ENCODE measurements at places on chromosomes 6 and 20. TPM values are rescaled to one million over a fixed set of nuclear protein-coding genes. Genes with fewer than 3 reads are reported as not detected.

Gene AFDN
- 64.6 TPM for total RNA-seq

Gene OR12D3
- not detected for total RNA-seq

DNA sequence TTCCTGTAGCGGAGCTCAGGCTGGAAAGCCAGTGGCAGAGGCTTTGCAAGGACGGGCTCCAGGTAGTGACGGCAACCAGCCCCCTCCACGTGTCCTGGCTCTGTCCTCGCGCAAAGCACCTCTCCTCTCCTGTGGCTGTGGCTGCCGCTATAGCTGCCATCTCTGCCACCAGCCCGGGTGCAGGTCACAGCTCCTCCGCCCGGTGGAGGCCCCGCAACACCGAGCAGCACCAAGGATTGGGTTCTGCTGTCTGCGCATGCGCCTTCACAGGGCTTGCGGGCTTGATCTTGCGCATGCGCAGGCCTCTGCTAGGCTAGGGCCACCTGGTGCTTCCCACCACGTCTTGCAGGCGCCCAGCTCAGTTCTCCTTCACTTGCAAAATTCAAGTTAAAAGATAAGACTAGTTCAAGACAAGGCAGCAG lies 625.4 kb downstream of the QKI start:
- H3K27me3 ChIP-seq, result no peaks in the 10 kb centered on the region
- H3K27ac ChIP-seq, result no peak overlapping the region
- H3K4me3 ChIP-seq, result no peak overlapping the region
- H3K36me3 ChIP-seq, result no peaks in the 10 kb centered on the region
- H3K4me1 ChIP-seq, result no peaks in the 10 kb centered on the region

DNA sequence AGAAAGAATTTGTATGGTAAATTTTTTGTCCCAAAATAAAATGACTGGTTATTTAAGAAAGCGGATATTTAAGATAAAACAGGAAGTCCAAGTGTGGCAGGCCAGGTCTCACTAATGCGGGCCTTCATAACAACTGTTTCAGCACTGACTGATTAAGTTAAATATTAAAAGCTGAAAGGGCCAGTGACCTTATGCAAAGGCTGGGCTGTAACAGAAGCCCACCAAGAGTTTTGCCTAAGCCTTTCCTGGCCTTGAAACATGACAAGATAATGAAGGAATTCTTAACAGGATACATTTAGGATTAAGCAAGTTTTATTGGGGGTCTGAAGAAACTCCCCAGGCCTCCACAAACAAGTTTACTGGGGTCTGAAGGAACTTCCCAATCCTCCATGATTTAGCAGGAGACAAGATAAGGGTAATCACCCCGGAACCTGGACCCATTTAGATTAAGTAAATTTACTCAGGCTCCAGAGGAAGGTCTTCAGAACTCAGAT lies 36.3 kb downstream of the ZNF133 start:
- H3K27ac ChIP-seq, result no peak overlapping the region
- DNase-seq, result no peak
- H3K27me3 ChIP-seq, result no peaks in the 10 kb centered on the region

- DNase-seq, result no peak
- no peak overlapping the region for H3K4me3 ChIP-seq
- H3K4me1 ChIP-seq, result no peaks in the 10 kb centered on the region
- no peaks in the 10 kb centered on the region for H3K27me3 ChIP-seq
- no peaks in the 10 kb centered on the region for H3K36me3 ChIP-seq
- H3K27ac ChIP-seq, result no peak overlapping the region
These were observed 97.7 kb upstream of the HMGCLL1 start for GRCh38 chr6:55676736-55677135.

- no peak for DNase-seq
- no peak overlapping the region for H3K4me3 ChIP-seq
- H3K4me1 ChIP-seq, result no peaks in the 10 kb centered on the region
- no peaks in the 10 kb centered on the region for H3K27me3 ChIP-seq
- no peaks in the 10 kb centered on the region for H3K36me3 ChIP-seq
- H3K27ac ChIP-seq, result no peak overlapping the region
These were observed 37.4 kb downstream of the RCAN2 start for GRCh38 chr6:46453741-46454316.

DNA sequence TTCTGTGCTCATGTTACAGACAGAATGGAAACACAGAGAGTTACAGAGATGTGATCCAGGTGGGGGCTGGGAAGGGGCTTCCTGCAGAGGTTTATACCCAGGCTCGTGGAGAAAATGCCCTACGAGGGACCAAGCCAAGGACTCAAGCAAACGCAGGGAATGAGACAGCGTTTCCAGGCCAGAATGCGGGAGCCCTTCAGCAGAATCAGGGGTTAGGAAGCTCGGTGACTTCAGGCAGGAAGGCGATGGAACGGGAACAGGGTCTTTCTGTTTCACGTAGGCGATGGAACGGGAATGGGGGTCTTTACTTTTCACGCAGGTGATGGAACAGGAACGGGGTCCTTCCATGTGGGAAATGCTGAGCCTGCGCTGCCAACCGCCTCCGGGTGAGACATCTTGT lies 82.6 kb downstream of the THBS2 start:
- H3K4me3 ChIP-seq, result no peak overlapping the region
- H3K27ac ChIP-seq, result no peak overlapping the region
- H3K27me3 ChIP-seq, result no peaks in the 10 kb centered on the region
- no peaks in the 10 kb centered on the region for H3K36me3 ChIP-seq
- H3K4me1 ChIP-seq, result no peaks in the 10 kb centered on the region
- no peak for DNase-seq

Gene SDCBP2
- 2.8 TPM for total RNA-seq

Gene C20orf141
- not detected for total RNA-seq

GRCh38 chr6:20827798-20828197 lies 293.5 kb downstream of the CDKAL1 start:
- H3K4me1 ChIP-seq, result no peaks in the 10 kb centered on the region
- no peaks in the 10 kb centered on the region for H3K27me3 ChIP-seq
- DNase-seq, result no peak
- no peaks in the 10 kb centered on the region for H3K36me3 ChIP-seq
- no peak overlapping the region for H3K4me3 ChIP-seq

DNA sequence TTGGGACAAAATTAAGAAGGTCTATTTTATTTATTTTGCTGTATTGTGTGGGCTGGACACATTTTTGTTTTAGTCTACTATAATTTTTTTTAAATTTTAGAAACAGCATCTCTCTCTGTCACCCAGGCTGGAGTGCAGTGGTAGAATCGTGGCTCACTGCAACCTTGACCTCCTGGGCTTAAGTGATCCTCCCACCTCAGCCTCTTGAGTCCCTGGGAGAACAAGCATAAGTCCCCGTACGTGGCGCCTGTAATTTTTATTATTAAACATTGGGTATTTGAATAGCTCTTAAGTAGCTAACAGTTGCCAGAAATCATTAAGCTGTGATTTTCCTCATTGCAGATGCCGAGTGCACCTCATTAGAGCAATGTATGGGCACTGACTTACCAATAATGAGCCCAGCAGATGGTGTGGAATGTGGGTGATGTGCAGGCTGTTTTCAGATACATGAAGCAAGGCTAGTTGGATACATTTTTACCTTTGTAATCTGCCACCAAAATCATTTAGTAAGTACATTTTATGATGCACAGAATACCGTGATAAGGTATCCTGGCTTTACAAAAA lies 10.3 kb upstream of the MAS1 start:
- H3K27me3 ChIP-seq, result no peaks in the 10 kb centered on the region
- H3K36me3 ChIP-seq, result no peaks in the 10 kb centered on the region
- H3K4me3 ChIP-seq, result no peak overlapping the region

GRCh38 chr6:46612645-46613044 lies 40.0 kb downstream of the CYP39A1 start:
- H3K27me3 ChIP-seq, result no peaks in the 10 kb centered on the region
- H3K4me3 ChIP-seq, result no peak overlapping the region
- no peak for DNase-seq
- no peaks in the 10 kb centered on the region for H3K4me1 ChIP-seq
- no peak overlapping the region for H3K27ac ChIP-seq

Gene TNFRSF6B
- total RNA-seq, result not detected

Gene ZSCAN12
- total RNA-seq, result 3.8 TPM

Gene TAPBP
- total RNA-seq, result 41.0 TPM

Gene DSP
- 7.3 TPM for total RNA-seq

DNA sequence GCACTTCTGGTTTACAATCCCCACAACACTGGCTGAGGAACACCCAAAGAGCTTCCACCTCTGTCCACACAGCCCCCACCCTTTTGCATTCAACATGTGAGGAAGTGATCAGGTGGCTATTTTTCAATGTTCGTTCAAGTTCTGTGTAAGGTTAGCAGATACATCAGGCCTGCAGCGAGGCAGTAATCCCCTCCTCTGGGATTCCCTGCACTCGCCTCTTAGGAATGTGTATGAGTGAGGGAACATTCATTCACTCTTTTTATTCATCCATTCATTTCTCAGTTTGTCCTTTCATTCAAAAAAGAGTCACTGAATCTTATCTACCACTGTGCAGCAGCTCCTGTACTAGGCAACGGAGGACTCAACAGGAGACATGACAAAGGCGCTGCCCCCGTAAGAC lies 236.4 kb upstream of the PRDM1 start:
- DNase-seq, result no peak
- H3K36me3 ChIP-seq, result no peaks in the 10 kb centered on the region
- no peak overlapping the region for H3K27ac ChIP-seq
- H3K27me3 ChIP-seq, result no peaks in the 10 kb centered on the region
- H3K4me3 ChIP-seq, result no peak overlapping the region

GRCh38 chr6:146651482-146651863 lies 52.7 kb downstream of the ADGB start:
- no peaks in the 10 kb centered on the region for H3K4me1 ChIP-seq
- no peaks in the 10 kb centered on the region for H3K36me3 ChIP-seq
- no peak overlapping the region for H3K27ac ChIP-seq
- H3K27me3 ChIP-seq, result no peaks in the 10 kb centered on the region

- H3K36me3 ChIP-seq, result no peaks in the 10 kb centered on the region
- no peak overlapping the region for H3K27ac ChIP-seq
- H3K4me3 ChIP-seq, result no peak overlapping the region
- H3K4me1 ChIP-seq, result no peaks in the 10 kb centered on the region
- no peaks in the 10 kb centered on the region for H3K27me3 ChIP-seq
These were observed 23.5 kb downstream of the ZFP64 start for GRCh38 chr20:52168116-52168515.

Gene ACTL10
- total RNA-seq, result 1.4 TPM

DNA sequence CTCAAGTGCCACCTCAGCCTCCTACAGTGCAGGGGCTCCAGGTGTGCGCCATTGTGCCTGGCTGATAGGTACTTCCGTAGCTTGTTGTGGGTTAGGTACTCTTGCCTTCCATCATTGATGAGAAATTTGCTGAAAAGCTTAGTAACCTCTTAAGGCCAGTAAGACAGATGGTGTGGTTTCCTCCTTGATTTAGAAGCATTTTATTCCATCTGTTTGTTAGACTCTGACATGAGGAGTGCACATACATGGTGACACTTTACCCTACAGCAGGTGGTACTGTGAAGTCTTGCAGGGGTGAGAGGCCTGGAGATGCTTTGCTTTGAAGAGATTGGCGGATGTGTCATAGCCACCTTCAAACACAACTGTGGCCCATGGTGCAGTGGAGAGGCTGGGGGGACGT lies 14.8 kb upstream of the MTG2 start:
- H3K4me1 ChIP-seq, result no peaks in the 10 kb centered on the region
- H3K4me3 ChIP-seq, result no peak overlapping the region
- no peaks in the 10 kb centered on the region for H3K27me3 ChIP-seq
- H3K36me3 ChIP-seq, result no peaks in the 10 kb centered on the region

GRCh38 chr20:36852187-36852586 lies 23.8 kb upstream of the TLDC2 start:
- H3K27me3 ChIP-seq, result no peaks in the 10 kb centered on the region
- peak overlapping the region; percentile 92 for H3K27ac ChIP-seq
- H3K4me1 ChIP-seq, result peaks cover 37% of the 10 kb centered on the region
- no peaks in the 10 kb centered on the region for H3K36me3 ChIP-seq

Gene SLC35A1
- total RNA-seq, result 17.6 TPM

Measured in uterus (tissue), 4 donors.